ENCODE measurements at places on chromosomes 3 and 15. TPM values are rescaled to one million over a fixed set of nuclear protein-coding genes. Genes with fewer than 3 reads are reported as not detected.

Gene IL20RB
- 1.2 TPM for total RNA-seq

Gene MORC1
- 0.59 TPM for total RNA-seq

Gene SNX22
- 10.5 TPM for total RNA-seq

DNA sequence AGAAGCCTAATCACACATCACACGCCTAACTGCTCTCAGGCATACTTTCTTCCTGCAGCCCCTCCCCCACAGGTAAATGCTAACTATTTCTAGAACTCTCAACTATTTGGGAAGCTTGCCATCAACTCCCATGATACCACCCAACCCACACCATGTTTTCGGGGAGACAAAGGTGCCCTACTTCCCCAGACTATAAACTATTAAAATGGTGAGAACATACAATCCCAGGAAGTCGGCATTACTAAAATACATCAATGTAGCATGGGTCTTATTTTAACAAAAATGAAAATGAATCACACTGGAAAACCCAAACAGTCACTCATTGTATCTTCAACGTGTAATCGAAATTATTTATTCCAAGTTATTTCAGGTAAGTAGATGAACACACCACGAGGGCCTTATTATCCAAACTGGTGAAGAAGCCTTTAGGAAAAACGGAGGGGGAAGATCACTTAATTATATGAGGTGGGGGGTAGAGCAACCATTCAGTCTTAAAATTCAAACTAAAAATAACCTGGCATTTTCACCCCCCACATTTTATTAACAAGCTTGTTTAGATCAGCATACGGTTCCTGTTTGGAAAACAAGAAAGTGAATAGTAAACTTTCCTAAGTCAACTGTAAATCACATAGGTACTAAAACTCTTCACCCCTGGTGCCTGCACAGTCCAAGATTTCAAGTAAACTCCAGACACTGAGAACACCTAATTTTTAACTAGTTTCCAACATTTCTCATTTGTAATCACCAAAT is 1.9 kb downstream of the TBL1XR1 start:
- DNase-seq: no peak

DNA sequence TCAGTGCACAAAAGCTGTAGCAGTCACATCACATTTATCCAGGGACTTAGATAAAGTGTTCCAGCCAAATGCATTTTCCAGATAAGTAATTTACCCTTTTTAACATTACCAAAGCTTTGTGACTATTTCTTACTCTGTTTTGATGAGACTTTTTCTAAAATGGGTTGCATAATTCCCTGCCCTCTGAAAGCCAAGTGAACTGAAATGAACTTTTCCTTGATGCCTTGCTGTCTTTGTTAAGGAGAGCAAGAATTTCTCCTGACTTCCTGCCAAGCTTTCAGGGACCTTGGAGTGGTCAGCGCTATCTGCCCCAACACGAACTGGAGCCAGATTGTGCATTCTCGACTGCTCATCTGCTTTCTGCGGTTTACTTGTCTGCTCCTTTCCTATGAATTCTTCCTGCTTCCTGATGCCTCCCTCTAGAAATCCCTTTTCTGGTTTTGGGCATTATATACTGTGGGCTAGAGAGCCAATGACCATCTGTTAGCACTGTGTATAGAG is 34.8 kb downstream of the EIF4E3 start:
- DNase-seq: no peak

- no peak for DNase-seq
Measured at GRCh38 chr15:42736178-42736792, 643 bp downstream of the CDAN1 start.

- DNase-seq: no peak
Measured at GRCh38 chr3:172517859-172518466, 5.3 kb downstream of the TNFSF10 start.

GRCh38 chr15:41633609-41634008 is 26.6 kb upstream of the MGA start:
- no peak for DNase-seq

DNA sequence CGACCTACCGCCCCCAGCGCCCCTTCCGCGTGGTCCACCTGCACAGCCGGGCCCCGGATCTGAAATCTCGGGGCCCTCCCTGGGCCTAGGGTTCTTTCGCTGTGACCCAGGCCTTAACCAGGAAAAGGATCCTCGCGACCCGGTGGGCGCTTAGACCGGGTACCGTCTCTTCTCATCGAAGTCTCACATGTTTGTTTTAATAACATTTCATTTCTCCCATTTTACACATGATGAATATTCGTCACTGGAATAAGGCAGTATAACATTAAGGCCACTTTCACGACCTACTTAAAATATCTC is 277 bp upstream of the DALRD3 start:
- DNase-seq: no peak

DNA sequence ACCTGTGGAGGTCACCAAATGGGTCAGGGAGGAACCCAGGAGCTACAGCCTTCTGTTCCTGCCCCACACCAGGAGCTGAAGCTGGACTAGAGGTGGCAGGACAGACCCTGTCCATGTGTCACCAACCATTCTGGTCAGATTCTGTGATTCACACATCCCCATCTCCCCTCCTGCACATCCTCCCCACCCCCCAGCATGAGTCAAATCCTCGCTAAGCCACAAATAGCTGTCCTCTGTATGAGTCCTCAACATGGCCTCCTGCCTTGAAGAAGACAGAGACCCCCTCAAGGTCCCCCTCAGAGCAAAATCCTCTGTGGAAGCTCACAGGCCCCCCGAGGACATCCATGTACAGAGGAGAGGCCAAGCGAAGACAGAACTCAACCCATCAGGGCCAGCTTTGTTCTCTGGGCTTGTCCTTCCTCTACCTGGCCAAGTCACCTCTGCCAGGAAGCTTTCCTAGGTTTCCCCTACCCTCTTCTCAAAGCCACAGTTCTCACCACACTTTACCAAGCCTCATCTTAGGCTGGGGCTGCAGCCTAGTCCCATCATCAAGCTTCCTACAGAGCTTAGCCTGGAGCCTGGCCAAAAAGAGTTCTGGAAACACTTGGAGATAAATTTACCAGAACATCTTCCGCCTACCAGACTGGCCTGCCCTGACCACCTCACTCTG is 17.1 kb downstream of the CACNA2D2 start:
- no peak for DNase-seq
